A549 (cell line): ENCODE measurements at places on chromosomes 16 and 17.

- DNase-seq: no peak
Measured at GRCh38 chr16:57798267-57798810, 4.0 kb downstream of the KIFC3 start.

- no peak for DNase-seq
Measured at GRCh38 chr16:81995651-81996050, 15.6 kb downstream of the SDR42E1 start.

GRCh38 chr16:88503374-88503770 is 50.3 kb downstream of the ZFPM1 start:
- no peak for DNase-seq

DNA sequence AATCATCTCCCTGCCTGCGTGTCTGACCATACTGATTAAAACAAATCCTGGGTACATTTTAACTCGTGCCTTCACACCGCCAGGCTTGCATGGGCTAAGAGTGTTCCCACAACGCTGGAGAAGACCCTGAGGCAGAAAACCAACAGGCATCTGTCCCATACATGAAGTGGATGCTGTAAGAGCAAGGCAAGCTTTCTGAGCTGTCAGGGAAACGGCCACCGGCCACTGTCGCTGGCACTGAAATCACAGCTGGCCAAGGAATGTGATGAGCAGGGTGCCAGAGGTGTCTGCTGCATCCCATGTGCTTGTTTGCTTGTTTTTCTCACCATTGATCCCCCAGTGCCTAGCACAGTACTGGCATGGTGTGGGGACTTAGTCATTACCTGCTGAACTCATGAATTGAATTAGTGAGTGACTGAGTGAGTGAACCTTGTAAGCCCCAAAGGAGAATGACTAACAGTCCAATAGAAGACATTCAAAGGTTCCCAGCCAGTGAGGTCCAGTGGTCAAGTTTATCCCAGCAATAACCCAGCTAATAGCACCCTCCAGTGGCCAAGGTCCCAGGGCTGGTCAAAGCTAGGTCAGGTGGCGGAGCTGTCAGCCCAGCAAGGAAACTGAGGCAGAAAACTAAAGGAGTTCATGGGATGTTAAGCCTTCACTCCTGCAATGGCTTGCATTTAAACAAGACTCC is 92.7 kb upstream of the CDH5 start:
- peak; percentile 16 for DNase-seq

- peak; percentile 36 for DNase-seq
Measured at GRCh38 chr17:68906638-68907037, 48.6 kb downstream of the ABCA8 start.

DNA sequence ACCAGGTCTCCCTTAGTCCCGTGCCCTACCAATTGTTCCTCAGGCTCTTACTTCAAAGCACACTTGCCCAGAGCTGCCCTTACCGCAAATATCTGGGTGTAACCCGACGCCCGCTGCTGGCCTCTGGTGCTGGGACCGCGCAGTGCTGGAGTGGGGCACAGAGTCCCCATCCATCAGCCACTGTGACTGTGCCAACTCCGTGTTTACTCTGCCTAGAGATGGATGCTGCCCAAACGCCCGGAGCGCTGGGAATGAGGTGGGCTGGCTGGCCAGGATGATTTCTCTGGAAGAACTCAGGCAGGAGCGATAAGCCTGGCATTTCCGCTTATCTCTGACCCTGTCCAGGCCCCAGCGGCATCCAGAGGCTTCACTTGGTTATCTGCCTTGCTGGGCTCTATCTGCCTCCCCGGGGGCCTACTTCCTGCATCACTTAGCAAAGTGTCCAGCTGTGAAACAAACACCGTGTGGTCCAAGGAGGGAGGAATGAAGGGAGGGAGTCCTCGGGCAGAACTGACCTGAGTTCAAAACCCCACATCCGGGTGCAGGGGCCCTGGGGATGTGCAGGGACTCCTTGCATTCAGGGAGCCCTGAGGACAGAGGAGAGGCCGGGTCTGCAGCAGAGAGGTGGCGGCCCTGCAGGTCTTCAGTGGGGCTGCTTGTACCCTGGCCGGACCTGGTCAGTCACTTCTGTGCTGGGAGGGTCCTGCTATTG is 9.4 kb upstream of the MYLK3 start:
- DNase-seq: no peak

DNA sequence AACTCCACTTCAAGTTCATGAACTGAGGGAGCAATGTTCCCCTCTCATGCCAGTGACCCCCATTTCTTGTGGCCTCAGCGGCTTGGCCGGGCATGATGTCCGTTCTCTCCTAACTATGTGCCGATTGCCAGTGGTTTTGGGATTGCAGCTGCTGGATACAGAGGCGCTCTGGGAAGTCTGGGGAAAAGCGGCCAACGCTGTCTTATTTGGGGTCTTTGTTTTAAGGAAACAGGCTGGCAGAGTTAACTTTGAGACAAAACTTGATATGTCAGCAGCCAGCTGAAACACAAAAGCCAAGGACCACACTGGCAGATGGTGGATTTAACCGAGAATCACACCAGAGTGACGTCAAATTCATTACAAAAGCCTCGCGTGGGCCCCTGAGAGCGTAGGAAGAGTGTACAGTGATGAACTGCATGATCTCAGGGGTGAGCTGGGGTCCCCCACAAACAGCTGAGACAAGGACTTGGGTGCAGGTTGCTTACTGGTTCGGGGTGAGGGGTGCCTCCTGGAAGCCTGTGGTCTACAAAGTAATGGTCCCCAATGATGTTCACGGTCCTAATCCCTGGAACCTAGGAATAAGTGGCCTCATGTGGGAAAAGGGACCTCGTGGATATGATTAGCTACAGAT is 180.4 kb downstream of the IRF8 start:
- DNase-seq: no peak

- peak; percentile 25 for DNase-seq
Measured at GRCh38 chr16:77951788-77952187, 70.6 kb upstream of the CLEC3A start.

- DNase-seq: no peak
Measured at GRCh38 chr16:9135797-9136196, 44.4 kb downstream of the HAPSTR1 start.

DNA sequence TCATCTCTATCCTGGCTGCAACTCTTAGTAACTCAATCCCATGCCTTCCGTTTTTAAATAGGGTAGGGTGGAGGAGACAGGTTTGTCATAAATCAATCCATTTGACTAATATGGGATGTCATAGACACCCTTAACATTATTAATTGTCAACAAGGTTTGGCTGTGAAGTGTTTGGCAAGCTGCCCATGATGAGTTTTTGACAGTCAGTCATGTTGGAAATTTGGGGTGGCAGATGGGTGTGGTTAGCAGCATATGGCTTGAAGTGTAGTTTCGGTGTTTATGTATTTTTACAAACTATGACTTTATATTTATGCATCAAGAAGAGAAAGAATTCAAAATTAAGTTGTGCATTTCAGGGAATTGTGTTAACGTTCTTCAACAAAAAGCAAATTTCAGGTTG is 221.8 kb upstream of the CDH5 start:
- no peak for DNase-seq

DNA sequence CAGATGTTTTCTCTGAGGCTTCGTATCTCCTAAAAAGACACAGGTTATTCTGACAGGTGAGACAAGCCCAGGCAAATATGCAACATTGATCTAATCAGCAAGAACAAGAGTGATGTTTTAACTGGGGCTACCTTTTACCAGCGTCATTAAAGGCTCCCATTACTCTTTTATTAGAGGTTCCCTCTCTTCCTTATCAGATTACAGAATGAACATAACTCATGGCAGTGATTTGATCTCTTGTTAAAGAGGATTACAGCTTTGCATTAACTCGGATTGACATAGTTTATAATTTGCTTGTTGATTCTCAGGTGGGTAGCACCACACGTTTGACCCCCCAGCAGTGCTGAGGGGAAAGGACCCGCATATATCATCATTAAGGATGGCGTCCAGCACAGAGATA is 90.5 kb downstream of the AATF start:
- no peak for DNase-seq

DNA sequence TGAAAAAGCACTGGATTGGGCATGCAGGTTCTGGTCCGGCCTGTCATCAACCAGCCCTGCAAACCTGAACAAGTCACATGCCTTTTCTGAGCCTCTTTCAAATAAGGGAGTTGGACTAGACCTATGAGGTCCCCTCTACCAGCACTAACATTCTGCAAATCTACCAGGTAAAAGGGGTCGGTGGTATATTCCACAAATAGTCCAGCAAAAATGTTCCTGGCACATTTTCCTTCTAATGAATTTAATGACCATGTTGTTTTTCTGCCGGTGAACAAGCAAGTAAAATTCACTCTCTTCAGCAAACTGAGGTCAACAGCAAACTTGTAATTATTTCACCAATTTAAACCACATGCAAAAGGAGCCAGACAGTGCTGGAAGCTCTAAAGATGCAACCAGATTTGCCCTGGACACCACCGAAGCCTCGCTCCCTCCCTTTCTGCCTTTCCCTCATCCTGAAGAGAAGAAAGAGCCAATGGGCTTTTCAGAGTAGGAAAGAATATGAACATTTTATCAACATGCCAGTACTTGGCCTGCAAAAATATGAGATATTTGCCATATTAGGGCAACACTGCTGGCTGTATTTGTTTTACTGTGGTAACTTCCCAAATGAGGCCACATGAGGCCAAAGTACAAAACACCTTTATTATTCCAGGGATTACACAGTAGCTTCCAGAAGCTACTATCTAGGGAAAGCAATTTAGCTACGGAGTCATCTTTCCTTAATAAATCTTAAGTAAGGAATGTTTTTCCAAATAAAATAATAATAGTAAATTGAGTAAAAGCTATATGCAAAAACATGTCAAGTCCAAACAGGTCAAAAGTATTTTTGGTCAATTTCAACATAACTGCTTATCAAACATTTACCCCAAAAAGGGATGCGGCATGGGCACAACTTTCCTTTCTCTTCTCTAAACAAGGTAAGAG is 45.0 kb downstream of the USP31 start:
- DNase-seq: no peak

GRCh38 chr16:31754998-31755615 is 118.5 kb upstream of the ZNF267 start:
- DNase-seq: no peak

DNA sequence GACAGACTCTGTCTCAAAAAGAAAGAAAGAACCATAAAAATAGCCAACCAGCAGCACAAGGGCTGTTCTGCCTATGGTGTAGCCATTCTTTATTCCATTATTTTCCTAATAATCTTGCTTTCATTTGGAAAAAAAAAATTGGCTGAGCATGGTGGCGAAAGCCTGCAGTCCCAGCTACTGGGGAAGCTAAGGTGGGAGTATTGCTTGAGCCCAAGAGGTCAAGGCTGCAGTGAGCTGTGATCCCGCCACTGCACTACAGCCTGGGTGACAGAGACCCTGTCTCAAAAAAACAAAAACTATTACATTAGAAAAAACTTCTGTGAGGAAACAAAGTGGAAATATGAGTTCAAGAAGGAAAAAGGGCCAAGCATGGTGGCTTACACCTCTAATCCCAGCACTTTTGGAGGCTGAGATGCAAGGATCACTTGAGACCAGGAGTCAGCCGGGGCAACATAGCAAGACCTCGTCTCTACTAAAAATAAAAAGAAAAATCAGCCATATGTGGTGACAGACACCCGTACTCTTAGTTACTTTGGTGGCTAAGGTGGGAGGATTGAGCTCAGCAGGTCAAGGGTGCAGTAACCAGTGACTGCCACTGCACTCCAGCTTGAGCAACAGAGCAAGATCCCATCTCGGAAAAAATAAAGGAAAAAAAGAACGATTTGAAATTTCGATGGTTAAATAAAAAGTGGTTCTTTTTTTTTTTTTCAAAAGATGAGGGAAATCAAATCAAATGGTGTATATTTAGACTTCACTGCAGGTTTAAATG is 2.5 kb downstream of the DCAKD start:
- peak; percentile 52 for DNase-seq

DNA sequence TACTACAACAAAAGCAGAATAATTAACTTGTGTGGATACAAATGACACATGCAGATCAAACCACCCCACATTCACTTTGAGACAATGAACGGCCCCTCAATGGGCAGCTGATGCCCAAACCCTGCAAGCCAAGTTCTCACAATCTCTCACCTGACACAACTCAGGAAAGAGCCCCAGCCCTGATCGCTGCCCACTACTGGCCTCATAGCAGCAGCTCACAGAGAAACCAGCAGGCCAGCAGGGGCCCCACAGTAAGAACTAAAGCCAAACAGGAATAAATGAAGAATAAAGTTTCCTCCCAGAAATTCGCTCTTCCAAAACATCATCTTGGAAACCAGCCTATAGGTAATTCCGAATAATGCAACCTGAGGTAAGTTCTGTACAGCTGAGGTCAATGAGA is 7.7 kb downstream of the AKTIP start:
- DNase-seq: no peak

GRCh38 chr17:70604854-70605253 is 435.5 kb downstream of the KCNJ2 start:
- no peak for DNase-seq

DNA sequence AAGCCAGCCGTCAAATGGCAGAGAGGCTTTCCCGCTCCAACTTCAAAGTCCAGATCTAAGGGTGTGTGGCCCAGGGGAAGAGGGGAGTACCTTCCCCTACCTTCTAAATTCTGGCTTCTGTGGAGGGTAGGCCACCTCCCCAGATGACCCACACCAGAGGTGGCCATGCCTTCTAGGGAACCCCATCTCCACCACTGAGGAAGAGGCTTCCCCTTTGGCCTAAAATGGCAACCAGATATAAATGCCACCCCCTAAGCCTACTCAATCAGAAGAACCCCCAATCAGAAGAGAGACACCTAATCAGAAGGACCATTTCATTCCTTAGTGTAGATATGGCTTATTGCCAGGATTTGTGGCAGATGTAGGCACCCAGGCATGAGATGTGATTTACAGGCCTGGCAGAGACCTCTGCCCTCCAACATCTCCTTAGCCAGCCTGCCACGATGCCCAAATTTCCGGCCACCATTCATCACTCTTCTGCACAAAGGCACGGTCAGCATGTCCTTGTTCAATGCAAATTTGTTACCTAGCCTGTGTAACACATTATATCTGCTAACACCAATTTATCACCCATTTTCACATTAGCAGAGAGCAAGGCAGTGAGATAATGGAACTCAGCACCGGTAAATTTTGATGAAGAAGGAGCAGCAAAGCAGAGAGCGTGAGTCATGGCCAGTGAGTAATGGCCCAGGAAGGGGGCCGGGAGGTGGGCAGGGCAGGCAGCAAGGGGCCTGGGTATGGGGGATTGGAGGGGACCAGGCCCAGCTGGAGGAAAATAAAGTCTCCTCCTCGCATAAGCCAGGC is 1.2 kb upstream of the MGAT5B start:
- DNase-seq: no peak

- no peak for DNase-seq
Measured at GRCh38 chr16:70638814-70639792, 7.3 kb upstream of the IL34 start.

GRCh38 chr17:40854175-40854814 is 12.7 kb downstream of the KRT12 start:
- peak; percentile 71 for DNase-seq
